ENCODE measurements at places on chromosomes 7 and 10. TPM values are rescaled to one million over a fixed set of nuclear protein-coding genes. Genes with fewer than 3 reads are reported as not detected.

GRCh38 chr10:132527339-132528063, 10.1 kb upstream of the INPP5A start:
- no peaks in the 10 kb centered on the region for H3K27me3 ChIP-seq
- DNase-seq: peak; percentile 41
- no peaks in the 10 kb centered on the region for H3K36me3 ChIP-seq
- peak overlapping the region; percentile 69 for H3K27ac ChIP-seq

GRCh38 chr7:102317231-102318059, 30.8 kb downstream of the SH2B2 start:
- H3K4me1 ChIP-seq: no peaks in the 10 kb centered on the region
- no peak overlapping the region for H3K4me3 ChIP-seq
- H3K27ac ChIP-seq: no peak overlapping the region
- H3K27me3 ChIP-seq: peaks cover 5% of the 10 kb centered on the region
- no peak for DNase-seq
- no peaks in the 10 kb centered on the region for H3K36me3 ChIP-seq

- H3K27ac ChIP-seq: no peak overlapping the region
- no peaks in the 10 kb centered on the region for H3K4me1 ChIP-seq
- DNase-seq: no peak
- no peaks in the 10 kb centered on the region for H3K36me3 ChIP-seq
- no peak overlapping the region for H3K4me3 ChIP-seq
Observed at GRCh38 chr7:142039231-142039630, 43.6 kb downstream of the MGAM start.

AVPI1 gene
- 13.4 TPM for total RNA-seq

PCBD1 gene
- 28.5 TPM for total RNA-seq

CALN1 gene
- total RNA-seq: not detected

Data from GM23248 (cell line).